ENCODE measurements at places on chromosomes 12 and 14.

DNA sequence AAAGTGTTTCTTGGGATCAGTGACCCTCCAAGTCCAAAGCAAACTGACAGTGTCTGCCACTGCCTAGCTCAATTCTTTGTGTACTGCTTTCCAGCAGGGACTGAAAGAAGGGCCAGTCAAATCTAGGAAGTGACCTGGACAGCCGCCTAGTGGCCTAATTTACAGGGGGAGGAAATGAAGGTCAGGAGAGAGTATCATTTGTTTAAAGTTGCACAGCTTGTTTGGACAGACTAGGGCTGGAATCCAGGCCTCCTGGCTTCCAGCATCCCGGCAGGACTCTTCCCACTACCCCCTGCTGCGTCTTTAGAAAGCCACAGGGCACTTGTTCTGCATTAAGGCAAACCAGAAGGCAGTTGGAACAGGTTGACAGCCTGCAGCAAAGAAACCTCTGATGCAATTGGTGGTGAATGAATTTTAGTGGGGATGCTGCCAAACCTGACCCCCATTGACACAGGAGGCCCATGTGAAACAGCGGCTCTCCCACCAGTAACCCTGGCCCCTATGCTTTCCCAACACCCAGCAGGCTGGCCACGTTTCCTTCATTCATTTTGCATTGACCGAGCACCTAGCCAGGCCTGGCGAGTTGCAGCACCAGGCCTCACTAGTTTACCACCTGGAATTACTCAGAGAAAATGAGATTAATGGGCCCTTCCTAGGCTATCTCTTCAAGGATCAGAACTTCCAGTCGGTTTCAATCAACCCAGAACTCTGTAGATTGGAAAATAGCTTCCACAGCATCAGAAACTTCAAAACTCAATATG lies 28.2 kb downstream of the GALNT16 start:
- peak; percentile 39 for DNase-seq

DNA sequence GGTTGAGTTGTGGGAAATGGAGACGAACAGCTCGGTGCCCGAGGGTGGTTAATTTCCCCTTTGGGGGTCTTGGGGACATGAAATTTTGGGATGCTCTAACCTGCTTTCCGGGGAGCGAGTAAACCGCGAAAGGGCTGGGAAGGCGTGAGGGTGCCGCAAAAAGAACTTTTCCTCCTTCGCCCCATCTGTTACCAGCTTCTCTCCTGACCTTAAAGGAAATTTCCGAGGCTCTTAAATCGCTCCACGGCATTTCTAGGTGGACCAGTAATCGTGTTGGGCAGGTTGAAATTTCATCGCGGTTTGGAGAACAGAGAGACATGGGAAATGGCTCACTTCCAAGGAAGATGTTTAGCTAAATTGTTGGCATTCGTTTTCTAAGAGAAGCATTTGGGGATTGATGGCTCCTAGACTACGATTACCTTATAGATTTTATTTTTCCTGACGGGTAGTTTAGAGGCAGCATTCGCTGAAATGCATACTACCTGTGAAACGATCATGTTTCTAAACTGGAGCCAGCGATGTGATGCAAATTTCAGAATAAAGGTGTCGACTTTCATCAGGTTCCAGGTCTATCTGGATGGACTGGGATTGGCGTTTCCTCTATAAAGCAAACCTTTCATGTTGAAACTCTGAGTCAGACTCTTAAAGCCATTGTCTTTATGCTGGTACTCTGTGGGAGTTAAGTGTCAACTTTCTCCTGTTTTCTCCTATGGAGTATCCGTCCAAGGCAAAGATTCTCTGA lies 414.5 kb downstream of the PCNX1 start:
- DNase-seq: peak; percentile 2

- no peak for DNase-seq
These were observed 12.5 kb upstream of the IRF2BPL start for GRCh38 chr14:77040741-77041653.

DNA sequence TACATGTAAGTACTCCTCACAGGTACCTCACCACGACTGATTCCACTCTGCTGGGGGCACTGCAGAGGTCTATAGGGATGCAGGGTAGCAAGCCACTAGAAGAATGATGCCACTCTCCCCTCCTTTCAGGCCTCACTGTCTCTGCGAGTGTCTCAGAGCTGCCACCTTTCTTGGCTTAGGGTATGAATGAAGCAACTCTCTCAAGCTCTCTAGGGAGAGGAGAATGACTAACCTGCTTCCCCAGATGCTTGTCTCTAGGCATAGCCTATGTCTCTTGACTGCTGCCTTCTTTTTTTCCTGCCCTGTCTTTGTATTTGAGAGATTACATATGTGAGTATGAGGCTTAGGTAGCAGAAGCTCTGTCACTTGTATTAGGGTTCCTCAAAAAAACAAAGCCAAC lies 566.5 kb upstream of the ATP2B1 start:
- DNase-seq: no peak

DNA sequence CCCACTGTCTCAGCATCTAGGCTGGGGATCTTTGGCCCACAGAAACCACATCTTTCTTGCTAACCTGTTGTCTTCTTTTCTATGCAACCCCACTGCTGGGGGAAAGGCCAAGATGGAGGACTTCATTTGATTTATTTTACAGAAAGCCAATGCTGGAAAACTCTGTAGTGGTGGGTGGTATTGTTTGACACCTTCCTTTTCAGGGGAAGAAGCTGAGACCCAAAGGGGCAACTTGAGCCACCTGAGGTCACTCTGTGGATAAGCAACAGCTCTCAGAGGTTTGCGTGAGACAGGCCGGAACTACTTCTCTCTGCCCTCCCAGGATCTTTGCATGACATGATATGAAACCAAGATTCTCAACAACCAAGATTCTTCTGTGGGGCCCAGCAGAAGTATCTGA lies 645.2 kb downstream of the VRK1 start:
- DNase-seq: no peak

DNA sequence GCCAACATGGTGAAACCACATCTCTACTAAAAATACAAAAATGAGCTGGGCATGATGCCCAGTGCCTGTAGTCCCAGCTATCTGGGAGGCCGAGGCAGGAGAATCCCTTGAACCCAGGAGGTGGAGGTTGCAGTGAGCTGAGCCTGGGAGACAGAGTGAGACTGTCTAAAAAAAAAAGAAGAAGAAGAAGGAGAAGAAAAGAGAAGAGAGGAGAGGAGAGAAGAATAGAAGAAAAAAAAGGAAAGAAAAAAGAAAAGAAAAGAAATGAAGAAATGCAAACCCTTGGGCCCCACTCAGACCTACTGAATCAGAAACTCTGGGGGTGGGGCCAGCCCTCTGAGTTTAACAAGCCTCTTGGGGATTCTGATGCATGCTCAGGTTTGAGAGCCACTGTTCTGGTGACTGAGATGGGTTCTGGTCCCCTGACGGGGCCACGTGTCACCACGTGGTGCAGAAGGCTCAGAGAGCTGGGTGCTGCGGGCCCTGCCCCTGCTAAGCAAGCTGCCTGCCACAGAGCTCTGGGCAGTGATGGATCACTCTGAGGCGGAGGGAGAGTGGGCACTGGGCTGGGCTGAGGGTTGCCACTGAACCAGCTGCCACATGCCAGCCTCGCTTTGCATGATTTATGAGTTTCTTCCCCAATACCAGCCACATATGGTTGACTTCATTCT lies 37.5 kb downstream of the ERH start:
- DNase-seq: no peak

GRCh38 chr12:96078231-96079135 lies 43.1 kb upstream of the LTA4H start:
- no peak for DNase-seq

- DNase-seq: peak; percentile 63
These were observed 55.5 kb upstream of the DYRK2 start for GRCh38 chr12:67593041-67593440.

GRCh38 chr14:104247336-104248202 lies 109.2 kb downstream of the KIF26A start:
- DNase-seq: no peak
